Stimulated activated CD8-positive, alpha-beta memory T cell treated with anti-CD3 and anti-CD28 coated beads, Interleukin-4, amount 100 ng/mL, for 24 hours (primary cell): ENCODE measurements at places on chromosomes 16 and 17.

- no peak for DNase-seq
These were observed 16.3 kb downstream of the MYL4 start for GRCh38 chr17:47225436-47225858.

DNA sequence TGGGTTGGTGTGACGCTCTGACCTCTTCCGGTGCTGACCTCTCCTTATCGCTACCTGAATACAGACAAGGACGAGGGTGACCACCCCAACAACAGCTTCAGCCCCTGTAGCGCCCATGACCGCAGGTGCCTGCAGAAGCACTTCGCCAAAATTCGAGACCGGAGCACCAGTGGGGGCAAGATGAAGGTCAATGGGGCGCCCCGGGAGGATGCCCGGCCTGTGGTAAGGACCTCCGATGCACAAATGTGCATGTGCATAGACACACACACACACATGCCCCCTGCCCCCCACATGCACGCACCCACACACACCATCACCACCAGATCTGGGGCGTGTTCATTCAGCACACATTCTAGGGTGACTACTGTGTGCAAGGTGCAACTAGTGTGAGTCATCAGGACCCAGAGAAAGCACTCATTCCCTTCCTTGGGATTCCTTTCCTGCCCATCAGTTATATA lies 9.7 kb downstream of the IGFBP4 start:
- DNase-seq: no peak

DNA sequence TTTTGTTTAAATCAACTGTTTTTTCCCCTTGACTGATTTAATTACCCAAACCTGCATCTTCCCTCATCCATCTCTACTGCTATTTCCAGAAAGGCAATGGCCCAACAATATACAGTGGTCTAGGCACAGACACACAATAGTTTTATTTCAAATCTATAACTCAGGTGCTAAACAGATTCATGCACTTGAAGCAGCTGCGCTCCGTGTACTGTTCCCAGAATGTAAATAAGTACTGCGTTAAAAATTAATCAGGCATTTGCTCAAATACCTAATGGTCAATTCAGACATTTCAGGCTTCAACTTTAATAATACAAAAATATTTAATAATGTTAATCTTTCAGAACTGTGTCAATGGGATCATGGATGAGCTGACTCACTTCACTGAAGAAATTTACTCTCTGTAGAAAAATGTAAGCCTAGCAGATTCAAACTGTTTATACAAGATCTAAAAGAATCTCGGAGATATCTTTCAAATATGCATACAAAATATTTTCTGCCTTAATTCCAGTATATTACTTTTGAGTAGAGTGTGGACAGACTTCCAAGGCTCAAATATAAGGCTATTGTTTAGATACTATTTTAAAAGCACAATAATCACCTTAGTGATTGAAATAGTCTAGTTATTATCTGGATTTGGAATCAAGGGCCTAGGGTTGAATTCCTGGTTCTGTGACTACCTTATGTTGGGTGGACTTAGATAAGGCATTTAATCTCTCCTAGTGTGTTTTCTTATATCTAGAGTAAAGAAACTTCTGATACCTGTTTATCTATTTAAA lies 97.4 kb upstream of the PSMD7 start:
- DNase-seq: no peak

- no peak for DNase-seq
These were observed 15.6 kb downstream of the PMP22 start for GRCh38 chr17:15249487-15249886.

DNA sequence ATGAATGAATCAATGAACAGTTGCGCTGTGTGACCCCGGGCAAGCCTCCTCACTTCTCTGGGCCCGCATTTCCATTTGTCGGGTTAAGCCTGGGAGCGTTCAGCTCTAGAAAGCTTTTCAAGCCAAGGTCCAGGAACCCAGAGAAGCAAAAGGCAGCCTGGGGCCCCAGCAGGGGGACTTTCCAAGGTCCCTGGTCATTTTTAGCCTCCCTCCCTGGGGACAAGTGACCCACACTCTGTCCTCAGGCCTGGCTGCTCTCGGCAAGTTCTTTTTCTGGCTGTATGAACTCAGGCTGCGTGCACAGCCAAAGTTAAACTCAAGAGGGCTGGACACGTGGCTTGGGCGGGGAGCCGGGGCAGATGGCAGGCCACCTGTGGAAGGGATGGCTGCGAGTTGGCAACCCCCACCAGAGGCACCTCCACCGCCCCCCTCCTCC lies 41.4 kb upstream of the CIBAR2 start:
- DNase-seq: no peak
